Activated CD4-positive, CD25-positive, alpha-beta regulatory T cell treated with anti-CD3 and anti-CD28 coated beads, Interleukin-2, amount 50 U/mL, for 72 hours (primary cell): ENCODE measurements at places on chromosomes 5 and 9.

DNA sequence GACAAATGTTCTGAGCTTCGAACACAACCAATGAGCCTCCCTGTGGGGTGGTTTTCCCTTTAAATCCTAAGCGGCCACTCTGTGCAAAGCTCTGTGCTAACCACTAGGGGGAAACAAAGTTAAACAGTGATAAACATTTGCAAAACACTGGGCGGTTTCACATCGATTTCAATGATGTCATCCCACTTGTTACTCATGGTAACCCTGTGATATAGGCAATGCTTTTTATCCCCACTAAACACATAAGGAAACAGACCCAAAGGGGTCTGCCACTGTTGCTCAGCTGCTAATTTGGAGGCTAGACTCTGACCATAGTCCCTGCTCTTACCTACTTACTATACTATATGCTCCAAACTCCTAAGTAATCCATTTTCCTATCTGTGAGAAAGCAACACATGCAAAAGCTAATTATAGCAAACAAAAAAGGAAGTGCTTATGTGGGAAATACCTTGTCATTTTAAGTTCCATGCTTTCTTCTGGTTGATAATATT, 57.3 kb downstream of the PTPN3 start:
- no peak for DNase-seq

DNA sequence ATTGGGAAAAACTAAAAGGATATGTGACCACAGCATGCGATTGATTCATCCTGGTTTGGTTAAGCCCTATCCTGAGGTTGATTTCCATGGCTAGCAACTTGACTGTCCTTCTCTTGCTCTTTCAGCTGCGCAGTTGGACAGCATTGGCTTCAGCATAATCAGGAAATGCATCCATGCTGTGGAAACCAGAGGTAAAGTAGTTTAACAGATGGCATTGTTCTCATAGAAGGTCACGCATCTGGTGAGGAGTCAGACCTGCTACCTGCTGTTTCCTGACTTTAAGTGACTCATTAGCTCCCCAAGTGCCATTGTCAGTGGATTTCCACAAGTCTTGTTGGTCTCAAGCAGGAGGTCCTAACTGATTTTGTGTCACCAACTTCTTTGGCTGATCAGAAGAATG, 266.9 kb downstream of the ARHGAP26 start:
- no peak for DNase-seq

DNA sequence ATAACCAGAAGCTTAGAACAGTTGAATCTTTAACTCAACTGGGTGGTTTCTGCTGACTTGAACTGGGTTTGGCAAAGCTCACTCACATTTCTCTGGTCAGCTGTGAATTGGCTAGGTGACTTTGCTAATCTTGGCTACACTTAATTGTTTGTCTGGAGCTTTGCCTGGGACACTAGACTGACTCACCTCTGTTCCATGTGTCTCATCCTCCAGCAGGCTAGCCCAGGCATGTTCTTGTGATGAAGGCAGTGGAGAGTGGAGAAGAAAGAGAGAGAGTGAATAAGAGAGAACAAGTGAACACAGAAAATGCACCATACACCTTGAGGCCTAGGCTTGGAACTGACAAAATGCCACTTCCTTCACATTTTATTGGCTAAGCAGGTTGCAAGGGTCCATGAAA, 32.6 kb downstream of the SPATA31D1 start:
- DNase-seq = no peak

DNA sequence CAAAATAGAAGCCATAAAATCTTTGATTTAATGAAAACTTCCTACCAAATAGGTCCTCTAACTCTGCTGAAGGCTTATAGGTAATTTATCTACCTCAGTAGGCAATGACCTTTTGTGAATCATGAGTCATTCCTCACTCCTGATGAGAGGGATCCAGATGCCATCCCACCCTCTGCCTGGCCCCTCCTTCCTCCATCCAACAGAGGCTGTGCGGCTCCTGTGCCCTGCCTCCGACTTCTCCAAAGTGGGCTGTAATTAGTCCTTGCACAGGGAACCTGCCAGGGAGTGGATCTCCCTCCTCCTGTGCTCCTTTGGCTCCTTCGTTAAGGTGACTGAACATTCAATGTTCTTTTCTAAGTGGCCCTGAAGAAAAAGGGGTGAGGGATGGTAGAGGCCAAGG, 213.9 kb upstream of the TBCA start:
- DNase-seq = no peak

DNA sequence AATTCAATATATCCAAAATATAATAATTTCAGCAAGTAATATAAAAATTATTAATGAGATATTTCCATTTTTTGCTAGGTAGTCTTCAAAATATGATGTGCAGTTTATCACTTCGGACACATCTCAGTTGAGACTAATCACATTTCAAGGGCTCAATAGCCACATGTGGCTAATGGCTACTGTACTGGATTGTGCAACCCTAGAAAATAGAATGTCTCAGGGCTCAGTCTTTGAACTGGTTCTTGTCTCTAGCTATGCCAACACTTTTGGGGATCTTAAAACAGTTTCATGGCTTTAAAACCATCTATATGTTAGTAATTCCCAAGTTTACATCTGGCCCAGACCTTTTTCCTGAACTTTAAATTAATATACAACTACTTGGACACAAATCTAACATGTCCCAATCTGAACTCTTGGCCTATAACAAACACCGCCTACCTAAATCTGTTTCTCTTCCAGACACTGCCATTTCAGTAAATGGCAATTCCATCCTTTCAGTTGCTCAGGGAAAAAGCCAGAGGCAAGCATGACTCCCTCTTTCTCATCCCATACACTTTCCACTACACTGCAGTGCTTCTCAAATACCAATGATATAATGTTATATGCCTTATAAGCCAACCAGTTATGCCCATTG, 18.8 kb downstream of the PTAR1 start:
- no peak for DNase-seq

GRCh38 chr5:122236270-122237040, 75.6 kb upstream of the SNCAIP start:
- DNase-seq = no peak

DNA sequence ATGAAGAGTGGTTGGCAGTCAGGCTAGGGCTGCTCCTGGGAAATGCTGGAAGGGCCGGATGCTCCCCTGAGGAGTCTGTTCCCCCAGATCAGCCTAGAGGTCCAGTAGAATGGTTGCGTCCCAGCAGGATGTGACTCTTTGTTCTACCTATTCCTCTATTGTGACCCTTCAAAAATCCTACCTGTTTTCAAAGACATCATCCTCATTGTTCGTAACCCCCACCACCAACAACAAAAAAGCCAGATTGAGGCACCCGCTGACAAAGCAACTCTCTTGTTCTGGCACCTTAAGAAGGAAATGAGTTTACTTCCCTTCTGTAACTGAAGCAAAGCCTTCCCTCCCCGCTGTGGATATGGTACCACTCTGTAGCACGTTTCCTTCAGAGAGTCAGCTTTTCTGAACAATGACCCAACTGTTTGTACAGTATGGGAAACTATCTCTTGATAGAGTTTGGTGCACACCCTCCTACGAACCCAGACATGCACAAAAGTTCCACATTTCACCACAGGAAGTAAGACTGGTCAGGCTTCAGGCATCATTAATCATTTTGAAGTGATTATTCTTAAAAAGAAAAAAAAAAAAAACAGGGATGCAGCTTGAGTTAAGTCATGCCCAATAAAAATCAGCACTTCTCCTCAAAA, 207.2 kb downstream of the ENC1 start:
- DNase-seq = no peak

DNA sequence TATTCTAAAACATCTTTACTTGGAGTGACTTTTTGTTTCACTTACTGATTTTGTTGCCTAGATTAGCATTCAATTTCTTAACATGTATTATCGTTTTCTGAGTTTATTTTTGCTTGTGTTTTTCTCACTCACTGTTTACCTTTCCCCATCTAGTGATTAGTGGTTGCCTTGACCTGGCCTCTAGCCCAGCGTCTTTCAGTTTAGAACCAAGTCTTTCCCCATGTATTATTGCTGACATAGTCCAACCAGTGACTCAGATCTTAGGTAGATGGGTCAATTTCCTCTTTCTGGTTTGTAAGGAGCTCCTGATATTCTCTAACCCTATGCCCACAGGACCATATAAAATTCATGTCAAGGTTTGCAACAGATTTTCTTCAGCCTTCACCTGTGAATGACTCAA, 135.5 kb downstream of the PRR16 start:
- DNase-seq = no peak

GRCh38 chr9:131698618-131698985, 41.3 kb downstream of the RAPGEF1 start:
- DNase-seq = no peak

GRCh38 chr9:17906176-17906840, 327.4 kb downstream of the SH3GL2 start:
- no peak for DNase-seq

DNA sequence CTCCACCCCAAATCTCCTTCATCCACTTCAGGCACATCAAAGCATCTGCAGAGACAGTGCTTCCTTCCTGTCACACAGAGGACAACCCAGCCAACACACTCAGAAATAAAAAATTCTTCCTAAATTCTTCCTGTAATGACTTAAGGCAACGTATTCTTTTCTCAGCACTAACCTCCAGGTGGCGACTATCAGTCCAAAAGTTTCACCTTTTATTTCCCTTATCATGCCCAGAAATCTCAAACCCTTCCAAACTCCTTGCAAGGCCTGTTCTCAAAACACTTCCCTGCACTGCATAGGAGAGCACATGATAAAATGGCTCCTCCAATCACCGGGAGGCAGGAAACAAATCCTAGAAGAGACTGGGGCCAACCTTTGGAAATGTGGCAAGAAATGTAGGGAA, 35.1 kb downstream of the SLIT3 start:
- DNase-seq = no peak

GRCh38 chr5:104793755-104794080, 1231.1 kb upstream of the NUDT12 start:
- no peak for DNase-seq

- no peak for DNase-seq
Measured at GRCh38 chr5:31855134-31856040, 216.5 kb downstream of the PDZD2 start.

- no peak for DNase-seq
Measured at GRCh38 chr5:140322751-140323731, 20.1 kb upstream of the PFDN1 start.

GRCh38 chr5:78841767-78842166, 143.3 kb downstream of the ARSB start:
- DNase-seq = no peak

DNA sequence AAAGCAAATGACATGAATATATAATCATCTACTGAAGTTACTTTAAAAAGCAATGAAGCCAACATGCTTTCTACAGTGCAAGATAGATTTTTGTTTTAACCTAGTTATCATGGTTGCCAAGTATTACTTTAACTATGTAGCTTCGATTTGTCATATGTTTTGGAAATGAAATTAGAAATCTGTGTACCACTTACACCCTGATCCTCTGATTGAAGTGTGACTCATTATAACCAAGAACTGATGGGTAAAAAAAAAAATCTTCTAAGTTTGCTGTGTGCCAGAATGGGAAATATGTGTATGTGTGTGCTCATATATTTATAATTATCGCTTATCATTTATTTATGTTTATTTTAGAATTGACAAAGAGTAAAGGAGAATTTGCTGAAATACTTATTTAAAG, 9.1 kb upstream of the CDC42SE2 start:
- no peak for DNase-seq

- DNase-seq = no peak
Measured at GRCh38 chr5:143782588-143783386, 29.2 kb upstream of the HMHB1 start.

DNA sequence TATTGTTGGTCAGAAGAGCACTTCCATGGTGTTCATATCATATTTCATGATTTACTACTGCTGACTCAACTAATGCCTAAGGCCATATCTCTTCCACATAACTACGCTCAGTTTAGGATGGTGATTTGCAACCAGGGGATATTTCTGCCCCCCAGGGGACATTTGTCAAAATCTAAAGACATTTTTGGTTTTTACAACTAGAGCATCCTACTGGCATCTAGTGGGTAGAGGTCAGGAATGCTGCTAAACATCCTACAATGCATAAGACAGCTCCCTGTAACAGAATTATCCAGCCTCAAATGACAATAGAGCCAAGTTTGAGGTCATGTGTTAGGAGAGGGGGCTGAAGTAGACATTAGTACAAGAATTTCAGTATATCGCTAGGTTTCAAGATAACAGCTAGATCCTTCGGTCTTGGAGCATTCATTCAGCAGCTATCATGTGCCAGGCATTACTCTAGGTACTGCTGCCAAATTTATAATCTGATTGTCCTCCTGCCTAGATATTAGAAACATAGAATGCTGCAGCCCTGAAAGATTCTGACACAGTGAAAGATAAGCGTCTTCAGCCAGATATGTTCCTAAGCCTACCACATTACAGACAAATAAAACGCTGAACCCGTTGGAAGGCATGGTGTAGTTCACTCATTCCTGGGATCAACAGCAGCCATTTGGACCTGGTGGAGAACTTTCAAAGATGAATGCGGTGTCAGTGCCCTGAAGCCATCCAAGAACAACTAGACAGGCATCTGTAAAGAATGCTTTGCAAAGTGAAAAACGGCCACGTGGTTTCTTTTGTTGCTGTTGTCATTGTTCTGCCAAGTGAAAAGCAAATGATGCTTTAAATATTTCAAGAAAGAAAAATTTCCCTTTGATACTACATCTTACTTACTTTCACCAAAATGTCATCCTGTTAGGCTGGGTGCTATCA, 55.5 kb upstream of the FST start:
- no peak for DNase-seq

DNA sequence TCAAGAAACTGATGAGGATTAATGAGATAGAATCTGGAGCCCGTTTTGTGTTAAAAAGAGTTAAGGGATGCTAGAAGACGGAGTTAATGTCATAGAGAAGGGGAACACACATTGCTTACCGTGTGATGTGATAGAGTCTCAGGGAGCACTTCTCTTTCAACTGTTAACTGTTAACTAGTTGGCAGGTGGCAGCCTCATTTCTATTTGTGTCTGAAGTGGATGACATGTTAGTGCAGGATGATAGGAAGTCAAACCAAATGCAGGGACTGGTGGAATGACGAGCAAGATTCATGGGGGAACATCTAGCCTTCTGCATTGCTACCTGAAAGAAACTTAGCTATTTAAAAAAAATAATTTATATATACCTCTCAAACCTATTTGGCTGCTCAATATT, 222.7 kb downstream of the MAST4 start:
- DNase-seq = no peak

- DNase-seq = no peak
Measured at GRCh38 chr5:145345511-145346287, 489.4 kb downstream of the PRELID2 start.

DNA sequence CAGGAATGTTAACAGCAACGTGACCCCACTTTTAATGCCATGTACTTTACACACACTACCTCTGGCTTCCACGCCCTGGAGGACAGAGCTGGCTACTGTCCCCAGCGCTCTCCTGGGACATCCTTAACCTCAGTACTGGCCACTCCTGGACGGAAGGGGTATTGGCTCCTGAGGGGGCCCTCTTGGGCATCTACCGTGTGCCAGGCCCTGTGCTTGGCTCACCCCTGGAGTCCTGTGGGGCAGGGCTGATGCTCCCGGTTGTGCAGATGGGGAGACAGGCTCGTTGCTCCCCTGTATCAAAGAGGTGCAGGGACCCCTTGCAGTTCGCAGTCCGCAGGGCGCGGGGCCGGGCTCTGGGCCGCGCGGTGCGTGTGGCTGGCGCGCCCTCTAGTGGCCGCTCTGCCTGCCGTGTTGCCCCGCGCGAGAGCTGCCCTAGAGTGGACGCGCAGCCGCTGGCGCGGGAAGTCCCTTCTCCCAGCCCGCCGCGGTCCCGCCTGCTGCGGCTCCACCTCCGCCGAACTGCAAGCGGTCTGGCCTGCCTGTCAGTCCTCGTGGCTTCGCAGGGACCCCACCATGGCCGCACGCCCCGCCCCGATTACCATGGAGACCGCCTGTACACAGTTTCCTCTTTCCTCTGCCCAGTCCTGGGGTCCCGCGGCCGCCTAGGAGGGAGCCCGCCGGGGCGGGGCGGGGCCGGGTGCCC, at the start of gene WDR38:
TSS of gene WDR38 (plus strand) at position 632 of the 703 bp plus-strand sequence. CDS start 72 bp downstream, outside the sequence.
- DNase-seq = peak; percentile 86
